Activated B cell treated with CpG ODN at 0.5 μM for 24 hours (primary cell): ENCODE measurements at places on chromosomes 4 and X. TPM values are rescaled to one million over a fixed set of nuclear protein-coding genes. Genes with fewer than 3 reads are reported as not detected.

- DNase-seq: no peak
Observed at GRCh38 chr4:168398589-168398988, 80.0 kb upstream of the DDX60 start.

DNA sequence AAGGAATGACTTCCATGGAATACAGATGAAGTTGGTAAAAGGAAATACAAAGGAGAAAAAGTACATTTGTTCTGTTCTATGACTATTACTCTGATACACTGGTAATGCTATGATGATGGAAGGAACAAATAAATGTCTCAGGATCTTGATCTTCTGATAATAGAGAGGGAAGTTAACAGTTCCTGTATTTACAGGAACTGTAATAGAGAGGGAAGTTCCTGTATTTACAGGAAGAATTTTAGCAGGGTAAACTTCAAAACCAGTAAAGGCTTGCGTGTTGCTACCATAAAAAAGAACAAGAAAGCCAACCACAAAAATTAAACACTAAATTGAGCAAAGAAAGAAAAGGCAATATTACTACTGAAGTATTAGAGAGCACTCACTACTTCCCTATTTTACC is 91.7 kb upstream of the HPGD start:
- no peak for DNase-seq

GRCh38 chr4:162241857-162242256 is 78.1 kb upstream of the FSTL5 start:
- no peak for DNase-seq

- DNase-seq: no peak
Observed at GRCh38 chr4:182886205-182886604, 31.0 kb downstream of the DCTD start.

DNA sequence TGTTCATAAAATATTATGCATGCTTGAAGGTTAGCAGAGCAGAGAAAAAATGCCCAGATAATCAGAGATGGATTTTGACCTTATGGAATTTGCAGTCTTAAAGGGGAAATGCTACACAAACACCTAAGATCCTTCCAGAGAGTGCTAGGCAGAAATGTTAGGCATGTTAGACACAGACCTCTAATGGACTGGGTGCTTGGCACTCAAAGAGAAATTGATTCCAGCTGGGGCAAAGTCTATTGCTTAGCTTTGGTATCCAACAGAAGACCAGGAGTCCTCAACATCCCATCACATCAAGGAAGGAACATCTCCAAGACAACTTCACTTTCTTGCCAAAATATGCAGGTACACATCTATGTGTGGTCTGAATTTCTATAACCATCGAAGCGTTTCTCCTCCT is 32.2 kb upstream of the PPARGC1A start:
- DNase-seq: no peak

GRCh38 chr4:67762086-67762485 is 7.9 kb upstream of the GNRHR start:
- DNase-seq: no peak

- no peak for DNase-seq
Observed at GRCh38 chr4:121379276-121379675, 1.5 kb downstream of the QRFPR start.

- no peak for DNase-seq
Observed at GRCh38 chr4:3655963-3656362, 110.2 kb upstream of the ADRA2C start.

DNA sequence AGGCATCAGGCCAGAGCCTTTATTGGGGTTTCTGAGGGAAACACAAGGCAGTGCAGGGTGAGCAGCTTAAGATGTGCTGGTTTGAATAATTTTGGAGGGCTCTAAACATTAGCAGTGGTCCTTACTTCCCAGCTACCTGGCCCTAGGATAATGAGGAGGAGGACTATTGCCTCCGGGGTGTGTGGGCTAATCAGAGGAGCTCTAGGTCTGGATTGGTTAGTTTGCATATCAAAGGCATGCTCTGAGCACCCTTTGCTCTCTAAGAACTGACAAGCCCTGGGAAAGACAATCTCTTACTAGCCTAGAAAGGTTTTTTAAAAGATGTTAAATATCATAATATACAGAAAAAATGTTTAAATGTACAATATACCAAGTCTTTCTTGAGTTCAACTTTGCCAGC is 58.4 kb downstream of the RXFP1 start:
- no peak for DNase-seq

Gene RASL11B
- 0.69 TPM in 1 of 2 replicates, not detected in the other for total RNA-seq

Gene NR0B1
- total RNA-seq: not detected in 2 replicates

Gene AFM
- total RNA-seq: not detected in 2 replicates

DNA sequence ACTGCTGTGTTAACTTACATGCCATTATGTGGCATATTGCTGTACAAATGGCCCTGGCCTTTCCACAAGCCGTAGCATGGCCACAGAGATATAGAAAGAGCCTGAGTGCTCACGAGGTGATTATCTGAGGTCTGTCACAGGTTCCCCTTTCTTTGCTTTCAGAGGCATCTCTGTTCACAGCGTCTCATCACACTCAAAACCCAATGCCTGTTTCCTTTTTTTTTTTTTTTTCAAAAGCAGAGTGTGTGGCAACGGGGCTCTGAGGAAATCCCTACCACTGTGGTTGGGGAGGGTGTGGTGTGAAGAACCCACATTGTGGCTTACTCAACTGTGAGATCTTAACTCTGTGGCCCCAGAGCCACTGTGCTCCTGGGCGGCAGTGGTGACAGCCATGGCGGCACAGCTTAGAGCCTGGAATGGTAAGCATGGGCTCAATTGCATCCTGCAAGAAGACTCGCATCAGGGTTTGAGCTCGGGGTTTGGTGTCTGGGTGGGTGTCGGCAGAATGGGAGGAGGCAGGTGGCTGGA is 30.8 kb downstream of the RTL5 start:
- peak; percentile 35 for DNase-seq

DNA sequence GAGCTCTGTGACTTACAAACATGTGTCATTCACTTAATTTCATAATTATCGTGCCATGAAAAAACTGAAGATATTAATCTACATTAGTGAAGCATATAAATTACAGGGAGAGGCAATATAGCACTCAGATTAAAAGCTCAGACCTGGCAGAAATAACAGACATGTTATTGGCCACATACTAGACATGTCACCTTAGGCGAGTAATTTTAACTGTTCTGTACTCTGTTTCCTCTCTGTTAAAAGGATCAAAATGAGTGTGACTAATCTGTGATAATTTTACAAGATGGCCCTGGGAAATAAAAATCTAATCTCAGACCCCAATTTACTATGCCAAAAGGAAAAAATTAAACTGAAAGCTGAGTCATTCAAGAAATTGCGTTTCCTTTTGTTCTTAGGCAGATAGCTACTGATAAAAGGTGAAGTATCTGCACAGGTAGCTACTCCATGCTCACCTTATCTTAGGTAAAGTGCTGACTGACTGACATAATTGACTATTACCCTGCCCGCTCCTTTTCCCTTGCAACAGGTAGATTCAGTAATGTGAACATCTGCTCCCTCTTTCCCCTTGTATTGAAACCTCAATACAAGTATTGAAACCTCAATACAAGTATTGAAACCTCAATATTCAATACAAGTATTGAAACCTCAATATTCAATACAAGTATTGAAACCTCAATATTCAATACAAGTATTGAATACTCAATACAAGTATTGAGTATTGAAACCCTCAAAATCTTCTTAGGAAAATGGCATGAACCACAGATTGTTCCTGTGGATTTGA is 33.2 kb downstream of the RELL1 start:
- no peak for DNase-seq

Gene MTMR8
- 4.3 and 4.7 TPM in 2 replicates for total RNA-seq

- no peak for DNase-seq
Observed at GRCh38 chr4:16513876-16514275, 287.6 kb upstream of the TAPT1 start.

Gene TLR8
- 0.20 and 0.22 TPM in 2 replicates for total RNA-seq

Gene ZFP92
- 1.5 and 1.6 TPM in 2 replicates for total RNA-seq

Gene CCDC158
- not detected in 2 replicates for total RNA-seq

GRCh38 chr4:181108237-181108636 is 1135.0 kb upstream of the TENM3 start:
- no peak for DNase-seq

- DNase-seq: peak; percentile 48
Observed at GRCh38 chrX:11792461-11793421, 34.7 kb downstream of the MSL3 start.

GRCh38 chrX:24146283-24146949 is 3.1 kb upstream of the ZFX start:
- no peak for DNase-seq

DNA sequence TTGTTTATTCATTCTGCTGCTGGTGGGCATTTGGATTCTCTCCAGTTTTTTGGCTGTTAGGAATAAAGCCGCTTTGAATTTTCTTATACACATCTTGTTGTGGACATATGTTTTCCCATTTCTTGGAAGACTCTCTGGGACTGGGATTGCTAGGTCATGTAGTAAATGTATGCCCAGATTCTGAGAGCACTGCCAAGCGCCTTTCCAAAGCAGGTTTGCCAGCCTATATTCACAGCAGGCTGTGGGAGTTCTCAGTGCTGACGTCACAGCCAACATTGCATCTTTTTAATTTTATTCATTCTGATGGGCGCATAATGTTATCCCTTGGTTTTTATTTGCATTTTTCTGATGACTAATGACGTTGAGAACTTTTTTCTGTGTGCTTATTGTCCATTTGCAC is 24.1 kb downstream of the TMEM271 start:
- DNase-seq: no peak

Gene NPNT
- total RNA-seq: not detected in 2 replicates

Gene VEGFD
- not detected in 2 replicates for total RNA-seq

Gene PGAM4
- not detected in 2 replicates for total RNA-seq

DNA sequence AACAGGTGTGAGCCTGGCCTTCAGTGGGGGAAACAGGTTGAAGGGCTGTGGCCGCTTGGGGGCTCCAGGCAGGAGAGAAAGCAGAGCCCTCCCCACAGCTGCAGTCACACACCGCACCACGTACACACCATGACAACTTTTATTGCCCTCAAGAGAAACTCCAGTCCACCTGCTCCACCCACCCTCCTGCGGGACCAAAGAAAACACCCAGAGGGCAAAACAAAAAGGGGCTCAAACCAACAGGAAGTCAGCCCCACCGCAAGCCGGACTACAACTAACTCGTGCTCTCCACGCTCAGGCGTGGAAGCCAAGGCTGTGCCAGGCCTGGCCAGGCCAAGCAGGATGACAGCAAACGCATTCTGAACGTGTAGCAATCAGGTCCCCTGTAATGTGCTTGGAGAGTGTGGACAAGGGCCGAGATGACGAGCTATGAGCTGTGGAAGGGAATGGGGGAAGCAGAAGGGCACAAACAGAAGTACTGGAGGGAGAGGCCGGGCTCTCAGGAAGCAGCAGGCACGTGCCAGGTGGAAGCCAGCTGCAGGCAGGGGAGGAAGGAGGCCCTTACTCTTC is 12.7 kb downstream of the SLC6A8 start:
- DNase-seq: no peak

Gene ITGB1BP2
- 2.8 and 6.7 TPM in 2 replicates for total RNA-seq

DNA sequence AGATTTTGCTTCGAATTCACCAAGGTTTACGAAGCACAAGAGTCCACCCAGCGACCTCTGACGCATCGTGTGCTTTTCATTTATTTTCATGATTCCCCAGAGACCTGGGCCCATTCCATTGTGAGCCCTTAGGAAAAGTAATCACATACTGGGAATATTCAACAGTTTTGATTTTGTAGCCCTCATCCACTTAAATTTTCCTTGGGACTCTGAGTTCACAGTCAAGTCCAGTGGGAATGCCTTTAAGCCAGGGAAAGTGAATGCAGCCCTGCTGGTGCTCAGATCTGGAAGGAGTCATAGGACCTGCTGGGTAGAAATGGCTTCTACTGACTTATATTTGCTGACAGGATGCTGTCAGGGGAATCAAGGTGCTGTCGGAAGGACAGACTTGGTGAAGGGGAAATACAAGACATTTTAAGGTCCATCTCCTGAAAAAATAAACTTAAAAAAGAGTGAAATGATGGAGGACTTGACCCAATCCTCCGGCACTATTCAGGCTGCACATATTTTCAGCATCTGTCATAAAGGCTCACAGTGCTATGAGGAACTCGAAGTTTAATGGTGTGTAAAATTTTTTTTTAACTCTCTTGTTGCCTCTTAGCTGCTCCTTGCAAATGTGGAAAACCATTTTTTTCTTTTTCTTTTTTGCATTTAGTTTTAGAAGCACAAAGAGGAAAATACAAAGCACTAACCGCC is 204.9 kb downstream of the MID1 start:
- DNase-seq: no peak

Gene SEC24B
- total RNA-seq: 32.0 and 36.1 TPM in 2 replicates

DNA sequence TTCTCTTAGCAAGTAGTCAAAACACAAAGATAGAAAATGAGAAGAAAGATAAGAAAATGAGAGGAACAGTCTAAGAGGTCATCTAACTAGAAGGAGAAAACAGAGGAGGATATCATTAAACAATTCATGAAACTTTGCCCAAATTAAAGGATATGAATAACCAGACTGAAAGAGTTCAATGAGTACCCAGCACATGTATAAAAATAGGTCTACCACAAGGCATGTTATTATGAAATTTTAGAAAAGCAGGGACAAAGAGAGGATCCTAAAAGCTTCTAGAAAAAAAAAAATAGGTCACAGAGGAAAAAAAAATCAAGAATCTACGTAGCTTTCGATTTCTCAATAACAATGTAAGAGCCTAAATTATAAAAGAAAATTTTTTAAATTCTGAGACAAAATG is 118.5 kb downstream of the WDFY3 start:
- no peak for DNase-seq

DNA sequence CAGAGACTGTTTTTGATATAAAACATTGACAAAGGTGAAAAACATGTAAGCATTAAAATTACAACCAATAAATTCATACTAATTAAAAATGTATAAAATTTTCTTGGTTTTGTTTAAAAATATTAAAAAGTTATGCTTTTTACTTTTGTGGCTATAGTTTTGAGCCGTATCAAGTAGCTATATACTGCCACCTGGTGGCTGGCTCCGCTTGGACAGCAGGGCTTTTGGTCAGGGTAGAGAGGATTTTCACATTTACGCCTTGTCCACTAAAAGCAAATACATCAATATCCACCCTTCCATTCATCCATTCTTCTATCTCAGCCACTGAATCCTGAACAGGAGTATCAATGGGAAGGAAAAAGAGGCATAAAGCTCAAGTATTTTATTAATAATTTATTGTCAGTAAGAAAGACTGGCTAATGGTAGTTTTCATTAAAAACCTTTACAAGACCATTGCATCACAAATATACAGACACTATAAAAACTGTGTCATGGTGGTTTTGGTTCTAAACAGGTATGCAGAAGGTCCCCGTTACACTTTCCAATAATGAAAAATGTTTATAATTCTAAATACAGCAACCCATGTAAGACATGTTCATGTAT is 32.1 kb upstream of the MTNR1A start:
- DNase-seq: peak; percentile 20

Gene MSX1
- not detected in 2 replicates for total RNA-seq

DNA sequence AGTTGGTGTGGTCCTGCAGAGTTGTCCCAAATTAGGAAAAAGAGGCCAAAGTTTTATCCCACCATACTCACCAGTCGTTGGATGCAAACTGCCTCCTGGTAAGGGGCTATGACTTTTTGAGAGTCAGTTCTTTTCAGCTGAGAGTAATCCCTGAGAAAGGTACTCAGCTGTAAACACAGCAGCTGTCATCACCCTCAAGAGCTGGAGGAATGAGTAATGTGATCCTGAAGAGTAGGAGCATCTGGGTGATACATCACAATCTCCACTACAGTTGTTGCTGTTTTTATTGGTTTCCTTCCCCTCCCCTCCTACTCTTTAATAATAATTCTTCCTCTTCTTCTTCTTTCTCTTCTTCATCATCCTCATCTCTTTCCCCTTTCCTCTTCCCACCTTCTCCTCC is 5.7 kb downstream of the MAGEE1 start:
- no peak for DNase-seq

GRCh38 chr4:96193061-96193460 is 353.2 kb downstream of the PDHA2 start:
- no peak for DNase-seq
